ENCODE measurements at places on chromosomes 12 and 14.
A peak's percentile ranks its signal among the peaks of the same experiment; 100 is the strongest.

GRCh38 chr12:45909041-45909713 is 81.2 kb downstream of the SCAF11 start:
- no peak for DNase-seq

- DNase-seq: no peak
Observed at GRCh38 chr14:94089479-94089878, 8.4 kb downstream of the IFI27L1 start.

DNA sequence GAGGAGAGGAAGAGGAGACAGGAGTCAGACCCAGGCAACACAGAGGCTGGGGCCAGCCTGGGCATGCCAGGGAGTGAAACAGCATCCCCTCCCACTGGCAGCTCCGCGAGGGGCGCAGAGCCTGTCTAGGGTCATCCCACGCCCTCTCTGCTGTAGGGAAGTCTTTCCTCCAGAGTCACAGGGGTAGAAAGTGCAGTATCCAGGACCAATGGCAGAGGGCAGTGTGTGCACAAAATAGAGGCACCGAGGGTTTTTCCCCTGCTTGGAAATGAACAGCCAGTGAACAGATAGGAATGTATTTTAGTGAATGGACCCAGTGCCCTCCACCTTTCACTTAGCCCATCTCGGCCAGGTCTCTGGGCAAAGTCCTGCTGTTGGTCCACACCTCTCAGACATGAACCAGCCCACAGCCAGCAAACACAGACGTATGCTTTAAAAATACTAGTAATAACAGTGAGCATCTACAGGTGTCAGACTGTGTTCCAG is 9.4 kb upstream of the KRT74 start:
- peak; percentile 55 for DNase-seq

DNA sequence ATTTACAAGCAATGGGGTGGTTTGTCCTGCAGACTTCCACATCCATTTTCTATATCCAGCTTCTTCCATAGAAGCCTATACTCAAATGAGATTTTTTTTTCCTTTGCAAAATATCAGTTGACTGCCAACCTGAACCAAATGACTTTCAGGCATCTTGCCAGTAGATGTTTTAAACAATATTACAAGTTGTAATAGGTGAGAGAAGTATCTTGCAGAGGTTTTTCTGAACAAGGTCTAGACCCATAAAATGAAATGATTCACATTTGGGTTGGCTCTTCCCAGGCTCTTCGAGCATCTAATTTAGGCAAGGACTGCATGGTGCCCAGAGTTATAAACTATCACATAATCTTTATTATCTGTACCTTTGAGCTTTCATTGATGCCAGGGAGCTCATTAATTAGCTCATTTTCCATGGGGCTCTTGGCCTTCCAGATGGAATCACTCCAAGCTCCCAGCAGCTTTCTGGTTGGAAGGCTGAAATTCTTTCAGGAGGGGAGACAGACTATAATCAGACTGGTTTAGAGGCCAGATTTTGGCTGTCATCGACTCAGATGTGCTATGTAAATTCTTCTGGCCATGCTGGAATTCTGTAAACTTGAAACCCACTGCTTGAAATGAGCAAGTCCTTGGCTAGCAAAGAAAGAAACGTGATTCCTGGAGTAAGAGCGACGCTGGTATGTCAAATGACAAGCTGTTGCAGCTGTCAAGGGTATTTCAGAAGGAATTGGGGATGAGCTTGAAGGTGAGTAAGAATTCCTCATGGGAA is 32.2 kb upstream of the DICER1 start:
- DNase-seq: no peak

- DNase-seq: no peak
Observed at GRCh38 chr14:72947366-72948160, 21.3 kb downstream of the DCAF4 start.

- no peak for DNase-seq
Observed at GRCh38 chr12:53975064-53975471, 314 bp upstream of the HOTAIR start.

GRCh38 chr12:124953689-124954405 is 35.1 kb downstream of the DHX37 start:
- no peak for DNase-seq

DNA sequence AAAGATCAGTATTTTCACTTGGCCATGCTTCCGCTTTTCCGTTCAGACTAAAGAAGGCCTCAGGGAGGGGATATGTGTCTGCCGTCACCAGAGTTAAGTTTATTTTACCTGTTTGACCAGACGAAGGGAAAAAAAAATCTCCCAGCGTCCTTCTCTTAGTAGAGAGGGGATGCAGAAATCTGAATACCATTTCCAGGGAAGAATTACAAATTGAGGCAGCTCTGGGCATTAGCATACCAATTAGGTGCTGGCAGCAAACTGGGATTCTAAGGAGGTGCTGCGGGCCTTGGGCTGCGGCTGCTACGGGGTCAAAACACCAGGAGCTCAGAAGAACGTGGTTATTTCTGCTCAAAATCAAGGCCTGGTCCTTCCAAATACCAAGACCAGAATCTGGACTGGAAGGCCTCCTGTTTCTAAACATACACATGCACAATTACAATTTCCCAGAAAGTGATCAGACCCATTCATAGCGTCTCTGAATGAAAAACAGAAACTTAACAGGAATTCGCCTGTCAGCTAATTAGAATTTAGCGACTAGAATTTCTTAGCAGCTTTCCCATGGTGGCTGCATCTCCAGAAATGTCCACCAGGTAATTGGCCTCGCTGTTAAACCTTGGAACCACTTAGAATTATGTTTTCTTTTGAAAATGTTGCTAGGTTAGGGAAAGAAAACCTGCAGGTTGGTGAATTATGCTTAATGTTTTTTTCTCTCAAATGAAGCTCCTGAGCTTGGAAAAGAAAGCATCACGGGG is 617.0 kb downstream of the VRK1 start:
- no peak for DNase-seq

- DNase-seq: no peak
Observed at GRCh38 chr12:121911824-121912585, 6.4 kb upstream of the CFAP251 start.

All from NCI-H510A treated with DMSO at 0.1 percent for 48 hours (cell line).